Stimulated activated CD8-positive, alpha-beta memory T cell treated with anti-CD3 and anti-CD28 coated beads, Interleukin-15, amount 100 ng/mL, for 24 hours (primary cell): ENCODE measurements at places on chromosomes 4 and X.
A peak's percentile ranks its signal among the peaks of the same experiment; 100 is the strongest.

GRCh38 chrX:111649638-111650037 is 31.3 kb upstream of the ALG13 start:
- no peak for DNase-seq

- DNase-seq, result no peak
Measured at GRCh38 chrX:98607739-98608138, 1724.0 kb downstream of the RPA4 start.

GRCh38 chrX:9310616-9311015 is 154.2 kb upstream of the TBL1X start:
- no peak for DNase-seq

GRCh38 chr4:60913002-60913401 is 287.1 kb upstream of the ADGRL3 start:
- no peak for DNase-seq

- no peak for DNase-seq
Measured at GRCh38 chr4:7893539-7893938, 46.1 kb downstream of the AFAP1 start.

DNA sequence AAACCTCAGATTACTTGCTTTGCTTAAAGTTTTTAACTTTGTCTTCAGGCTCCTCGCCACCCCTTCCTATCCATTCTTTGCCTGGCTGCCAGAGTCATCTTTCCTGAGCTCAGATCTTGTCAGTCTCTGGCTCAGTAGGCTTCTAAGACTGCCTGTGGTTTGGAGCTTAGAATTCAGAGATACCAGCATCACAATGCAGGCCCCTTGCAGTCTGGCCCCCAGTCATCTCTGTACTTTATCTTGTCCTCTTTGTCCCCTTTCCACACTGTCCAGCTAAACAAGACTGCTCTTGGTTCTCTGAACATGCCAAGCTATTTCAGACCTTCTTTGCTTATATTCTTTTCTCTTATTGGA is 3.0 kb downstream of the KIAA0232 start:
- no peak for DNase-seq

- DNase-seq, result no peak
Measured at GRCh38 chrX:10486373-10486772, 134.0 kb downstream of the MID1 start.

DNA sequence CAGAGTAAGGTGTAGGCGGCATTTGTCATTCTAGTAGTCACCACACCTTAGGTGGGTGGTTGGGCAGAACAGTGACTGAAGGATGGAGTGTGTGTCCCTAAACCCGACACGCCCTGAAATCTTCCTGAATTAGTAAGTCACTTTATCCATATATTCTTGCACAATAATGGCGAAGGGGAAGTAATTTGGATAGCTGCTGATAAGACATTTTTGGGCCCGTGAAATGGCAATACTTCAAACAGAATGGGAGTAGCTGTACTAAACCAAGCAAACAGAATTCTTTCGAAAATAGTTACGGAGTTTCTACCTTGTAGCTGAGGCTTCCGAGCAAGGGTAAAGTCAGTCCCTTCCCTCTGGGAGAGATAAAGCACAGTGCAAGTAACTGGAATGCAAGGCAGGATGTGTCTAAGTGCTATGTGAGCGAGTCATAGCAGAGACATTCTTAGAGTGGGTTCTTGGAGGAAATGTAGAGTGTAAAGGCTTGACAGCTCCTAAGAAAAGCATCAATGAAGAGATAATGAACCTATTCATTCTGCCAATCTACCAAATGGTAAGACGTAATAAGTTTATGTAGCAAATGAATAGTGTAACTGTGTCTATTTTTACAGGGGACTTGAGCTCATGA is 72.8 kb downstream of the CLCN5 start:
- DNase-seq, result no peak

GRCh38 chr4:57344296-57344695 is 234.1 kb upstream of the IGFBP7 start:
- no peak for DNase-seq

GRCh38 chr4:163166041-163166579 is 580 bp downstream of the NAF1 start:
- peak; percentile 24 for DNase-seq

DNA sequence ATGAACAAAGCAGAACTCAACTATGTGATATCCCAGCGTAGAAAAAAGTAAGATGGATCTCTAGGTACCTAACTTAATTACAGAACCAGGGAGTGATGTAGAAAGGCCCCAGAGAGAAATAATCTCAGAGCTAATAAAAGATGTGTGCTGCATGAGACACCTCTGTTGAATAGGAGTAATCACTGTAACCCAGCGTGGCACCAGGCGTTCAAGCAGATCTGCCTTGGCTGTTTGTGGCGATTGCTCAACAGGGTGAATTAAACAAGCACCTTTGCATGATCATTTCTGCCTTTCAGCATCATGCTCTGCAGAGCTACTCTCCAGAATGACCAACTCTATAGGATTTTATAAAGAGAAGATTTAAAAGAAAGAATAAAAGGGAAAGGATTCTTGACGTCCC is 81.7 kb upstream of the KCNIP4 start:
- DNase-seq, result no peak

DNA sequence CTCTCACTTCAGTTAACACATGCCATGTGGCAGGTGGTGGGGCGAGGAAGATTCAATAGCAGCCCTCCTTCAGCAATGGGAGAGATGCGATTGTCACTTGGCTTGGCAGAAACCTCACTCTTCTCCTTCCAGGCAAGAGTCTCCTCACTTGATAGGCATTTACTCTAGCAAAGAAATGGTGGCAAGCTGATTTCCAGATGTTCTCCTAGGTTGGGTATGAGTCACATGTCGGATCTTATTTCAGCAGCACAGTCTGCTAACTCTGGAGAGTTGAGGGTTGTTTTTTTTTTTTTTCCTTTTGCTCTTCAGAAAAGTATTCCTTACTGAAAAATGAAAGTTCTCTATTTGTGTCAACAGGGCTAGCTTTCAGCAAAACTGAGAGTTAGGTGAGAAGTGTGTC is 119.5 kb upstream of the CHRDL1 start:
- no peak for DNase-seq

GRCh38 chr4:7968262-7968896 is 28.7 kb upstream of the AFAP1 start:
- no peak for DNase-seq

DNA sequence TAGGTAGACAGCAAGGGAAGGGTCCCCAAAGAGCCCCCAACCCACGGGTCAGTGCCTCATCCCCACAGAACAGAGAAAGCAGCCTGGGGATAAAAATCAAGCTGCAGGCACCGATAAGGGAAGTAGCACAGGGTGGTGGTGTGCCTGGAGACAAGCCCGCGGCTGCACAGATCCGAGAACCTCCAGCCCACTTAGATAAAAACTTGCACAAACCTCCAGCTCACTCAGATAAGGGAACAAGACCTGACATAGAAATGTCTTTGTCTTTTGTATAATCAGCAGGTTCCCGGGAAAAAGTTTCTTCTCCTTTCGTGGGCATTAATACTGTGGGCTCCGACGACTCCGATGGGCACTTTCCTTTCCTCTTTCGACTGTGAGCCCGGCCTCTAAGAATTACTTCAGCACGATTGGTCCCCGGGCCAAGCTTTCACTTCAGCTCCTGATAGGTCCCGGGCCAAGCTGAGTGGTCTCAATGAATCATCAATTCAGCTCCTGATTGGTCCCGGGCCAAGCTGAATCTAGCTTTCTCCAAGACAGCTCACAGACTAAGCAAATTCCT is 32.4 kb downstream of the PRDX4 start:
- DNase-seq, result no peak

DNA sequence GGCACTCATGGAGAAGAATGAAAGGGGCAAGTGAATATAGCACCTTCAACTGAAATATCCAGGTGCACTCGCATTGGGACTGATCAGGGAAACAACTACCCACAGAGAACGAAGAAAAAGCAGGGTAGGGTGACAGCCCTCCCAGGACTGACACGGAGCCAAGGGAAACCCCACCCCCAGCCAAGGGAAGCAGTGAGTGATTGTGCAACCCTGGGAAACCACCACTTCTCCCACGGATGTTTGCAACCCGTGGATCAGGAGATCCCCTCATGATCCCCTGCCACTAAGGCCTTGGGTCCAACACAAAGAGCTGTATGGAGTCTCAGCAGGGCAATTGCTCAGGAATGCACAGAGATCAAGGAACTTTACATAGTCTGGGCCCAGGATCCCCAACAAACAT is 158.5 kb upstream of the HCCS start:
- no peak for DNase-seq

- DNase-seq, result no peak
Measured at GRCh38 chr4:54575919-54576318, 81.8 kb upstream of the KIT start.

DNA sequence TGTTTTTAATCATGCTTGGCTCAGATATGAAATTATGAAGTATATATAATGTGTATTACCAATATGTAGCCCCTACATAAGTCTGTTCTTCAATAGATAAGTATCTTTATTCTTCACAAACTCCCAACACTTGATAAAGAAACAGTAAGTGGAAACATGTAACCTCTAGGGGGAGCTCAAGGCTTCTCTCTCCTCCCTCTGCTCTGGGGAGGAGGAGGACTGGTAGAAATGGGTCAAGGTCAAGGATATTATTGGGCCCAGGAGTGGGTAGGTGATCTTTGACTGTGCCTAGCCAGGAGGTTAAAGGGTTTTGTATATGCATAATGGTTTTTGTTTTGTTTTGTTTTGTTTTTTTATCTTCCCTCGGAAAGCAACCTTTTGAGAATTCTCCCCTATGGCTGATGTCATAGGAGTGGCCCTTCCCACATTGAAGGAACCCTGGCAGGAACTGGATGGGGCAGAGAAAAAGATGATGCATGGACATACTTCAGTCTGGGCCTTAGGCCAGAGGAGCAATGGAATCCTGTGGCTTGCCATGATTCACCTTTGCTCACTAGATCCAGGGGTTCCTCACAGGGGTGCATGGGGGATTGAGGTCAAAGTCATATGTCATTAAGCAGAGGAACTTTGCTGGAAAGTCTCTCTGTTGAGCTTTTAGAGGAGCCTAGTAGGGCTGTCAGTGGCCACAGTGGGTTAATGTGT is 460.3 kb downstream of the MID1IP1 start:
- DNase-seq, result no peak

GRCh38 chr4:114040319-114041116 is 61.1 kb upstream of the ARSJ start:
- DNase-seq, result no peak

DNA sequence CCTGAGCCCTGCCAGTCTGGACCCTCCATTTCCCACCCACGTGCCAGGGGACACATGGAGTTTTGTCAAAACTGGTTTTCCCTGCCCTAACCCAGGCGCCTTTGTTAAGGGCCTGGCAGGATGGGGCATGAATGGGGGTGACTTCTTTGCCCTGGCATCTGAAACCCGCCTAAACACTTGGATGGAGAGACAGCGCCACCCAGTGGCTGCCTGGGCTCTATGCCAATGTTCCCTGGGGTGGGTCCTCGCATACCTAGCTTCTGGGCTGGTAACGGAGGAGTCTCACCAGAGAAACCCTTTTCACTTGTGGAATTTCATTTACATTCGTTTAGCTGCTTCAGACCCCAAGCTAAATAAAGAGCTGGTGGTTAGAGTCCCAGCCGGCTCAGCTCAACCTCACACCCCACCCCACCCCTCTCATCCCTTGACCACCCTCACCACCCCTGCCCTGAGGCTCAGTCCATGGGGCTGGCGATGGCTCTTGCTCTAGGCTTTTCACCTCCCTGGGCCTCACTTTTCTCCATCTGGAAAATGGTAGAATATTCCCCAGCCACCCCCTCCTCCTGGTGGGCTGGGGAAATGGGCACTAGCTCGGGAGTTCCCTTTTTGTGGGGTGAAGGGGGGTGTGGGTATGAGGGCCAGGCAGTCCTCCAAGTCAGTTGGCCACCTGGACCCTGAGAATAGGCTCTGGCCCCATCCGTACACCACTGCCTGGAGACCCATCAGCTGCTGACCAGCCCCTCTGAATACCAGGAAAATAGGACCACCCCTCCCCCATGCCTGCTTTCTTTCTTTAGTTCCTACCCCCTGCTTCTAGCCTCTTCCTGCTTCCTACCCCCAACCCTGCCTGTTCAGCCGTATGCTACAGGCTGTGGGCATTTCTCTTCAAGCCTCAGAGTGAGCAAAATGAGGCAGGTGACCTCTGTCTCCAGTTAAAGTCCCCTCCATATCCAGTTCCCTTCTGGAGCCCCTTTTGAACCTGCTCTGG is 57.1 kb upstream of the PJA1 start:
- DNase-seq, result peak; percentile 47

DNA sequence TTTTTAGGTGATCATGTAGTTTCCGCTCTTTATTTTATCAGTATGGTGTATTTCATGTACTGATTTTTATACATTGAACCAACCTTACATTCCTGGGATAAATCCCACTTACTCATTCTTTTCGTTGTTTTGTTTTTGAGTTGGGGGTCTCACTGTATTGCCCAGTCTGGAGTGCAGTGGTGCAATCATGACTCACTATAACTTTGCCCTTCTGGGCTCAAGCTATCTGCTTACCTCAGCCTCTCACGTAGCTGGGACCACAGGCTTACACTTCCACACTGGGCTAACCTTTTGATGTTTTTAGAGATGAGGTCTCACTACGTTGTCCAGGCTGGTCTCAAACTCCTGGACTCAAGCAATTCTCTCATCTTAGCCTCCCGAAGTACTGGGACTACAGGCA is 19.5 kb upstream of the STARD8 start:
- no peak for DNase-seq

DNA sequence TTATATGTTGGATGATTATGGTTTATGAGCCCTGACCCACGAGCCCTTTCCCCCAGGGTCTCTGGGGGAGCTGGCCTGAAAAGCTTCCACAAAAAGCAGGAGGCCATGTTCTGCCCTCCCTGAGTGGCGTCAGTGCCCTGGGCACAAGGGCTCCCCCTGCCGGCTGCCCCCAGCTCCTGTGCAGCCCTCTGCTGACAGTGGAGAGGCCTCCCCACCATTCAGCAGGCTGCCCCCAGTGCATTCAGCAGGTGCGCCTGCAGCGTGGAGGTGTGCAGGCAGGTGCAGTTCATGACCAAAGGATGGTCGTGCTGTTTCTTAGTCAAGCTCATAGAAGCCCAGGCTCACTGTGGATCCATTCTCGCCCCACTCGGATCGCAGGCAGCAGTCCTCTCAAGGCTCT is 12.5 kb upstream of the S100P start:
- DNase-seq, result no peak

DNA sequence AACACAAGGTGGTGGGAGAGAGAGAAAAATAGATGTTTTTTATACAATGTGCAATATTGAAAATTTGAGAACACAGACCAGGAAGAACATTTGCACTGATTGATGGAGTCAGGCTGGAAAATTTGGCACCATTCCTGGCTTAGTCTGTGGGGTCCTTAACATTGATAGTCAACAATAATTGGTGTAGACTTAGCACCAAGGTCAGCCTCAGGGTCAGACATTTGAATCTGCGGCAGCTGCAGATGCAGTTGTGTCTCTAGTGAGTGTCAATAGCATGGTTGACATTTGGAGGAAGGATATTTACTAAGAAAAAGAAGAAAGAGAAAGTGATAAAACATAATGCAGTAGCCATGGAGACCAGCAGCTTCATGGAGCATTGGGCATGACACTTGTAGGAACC is 31.5 kb upstream of the GLRA3 start:
- DNase-seq, result no peak

DNA sequence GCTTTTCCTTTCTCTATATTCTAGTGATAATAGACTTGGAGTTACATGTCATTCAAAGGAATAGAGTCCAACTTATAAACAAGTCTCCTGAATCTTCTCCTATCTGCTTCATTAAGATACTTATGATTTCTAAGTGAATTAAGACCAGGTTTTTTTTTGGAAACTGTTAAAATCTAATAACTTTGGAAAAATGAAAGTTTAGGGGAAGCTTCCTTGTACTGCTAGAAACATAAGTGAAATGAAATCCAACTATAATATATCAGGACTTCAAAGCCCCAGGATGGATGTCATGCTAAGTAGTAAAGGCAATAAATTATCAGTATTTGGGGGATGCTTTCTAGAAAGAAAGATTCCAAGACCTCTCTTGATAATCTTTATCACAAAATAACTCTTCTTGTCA is 24.8 kb downstream of the GRIA2 start:
- DNase-seq, result no peak

- no peak for DNase-seq
Measured at GRCh38 chrX:124592744-124593143, 246.4 kb downstream of the SH2D1A start.
